Myocyte (in vitro differentiated cells): ENCODE measurements at places on chromosomes 3 and 15.

- no peak for DNase-seq
Measured at GRCh38 chr15:83178869-83179325, 28.7 kb downstream of the HDGFL3 start.

GRCh38 chr3:180026997-180027396 is 9.7 kb downstream of the PEX5L start:
- no peak for DNase-seq

DNA sequence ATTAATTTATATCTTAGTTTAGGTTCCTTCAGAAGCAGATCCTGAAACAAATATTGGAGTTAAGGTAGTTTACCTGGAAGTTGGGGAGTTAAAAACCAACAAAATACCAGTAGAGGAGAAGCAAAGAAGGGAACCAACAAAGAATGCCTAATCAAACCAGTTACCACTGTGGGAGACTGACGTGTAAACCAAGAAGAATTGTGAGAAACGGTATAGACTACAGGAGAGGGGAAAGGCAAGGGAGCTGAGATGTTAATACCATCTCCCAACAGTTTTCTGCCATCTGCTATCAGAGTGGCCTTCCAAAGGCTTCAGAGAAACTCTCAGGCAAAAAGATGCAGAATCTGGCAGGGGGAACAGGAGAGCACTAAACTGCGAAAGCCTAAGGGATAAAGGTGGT is 53.5 kb downstream of the BFSP2 start:
- no peak for DNase-seq

- no peak for DNase-seq
Measured at GRCh38 chr3:119360736-119361462, 66.7 kb downstream of the ARHGAP31 start.

GRCh38 chr15:70243686-70244540 is 146.2 kb upstream of the TLE3 start:
- no peak for DNase-seq

GRCh38 chr3:129162729-129163579 is 2.1 kb upstream of the ISY1 start:
- DNase-seq, result no peak
